ENCODE measurements at places on chromosomes 1 and 21. TPM values are rescaled to one million over a fixed set of nuclear protein-coding genes. Genes with fewer than 3 reads are reported as not detected.

GRCh38 chr1:245444147-245444828 lies 289.5 kb downstream of the KIF26B start:
- no peak for DNase-seq

The CFHR3 gene
- not detected for total RNA-seq

- no peak for DNase-seq
Observed at GRCh38 chr21:39095681-39096080, 87.6 kb downstream of the PSMG1 start.

The ANKRD65 gene
- 2.6 TPM for total RNA-seq

DNA sequence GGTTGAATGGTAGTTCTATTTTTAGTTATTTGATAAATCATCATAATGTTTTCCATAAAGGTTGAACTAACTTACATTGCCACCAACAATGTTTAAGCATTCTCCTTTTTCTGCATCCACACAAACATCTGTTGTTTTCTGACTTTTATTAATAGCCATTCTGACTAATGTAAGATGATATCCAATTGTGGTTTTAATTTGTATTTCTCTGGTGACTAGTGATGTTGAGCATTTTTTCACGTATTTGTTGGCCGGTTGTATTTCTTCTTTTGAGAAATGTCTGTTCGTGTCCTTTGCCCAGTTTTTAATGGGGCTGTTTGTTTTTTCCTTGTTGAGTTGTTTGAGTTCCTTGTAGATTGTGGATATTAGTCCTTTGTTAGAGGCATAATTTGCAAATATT lies 24.6 kb upstream of the SLC35F3 start:
- DNase-seq: no peak

GRCh38 chr1:183051546-183051945 lies 28.3 kb downstream of the LAMC1 start:
- no peak for DNase-seq

The FAM72B gene
- total RNA-seq: 1.9 TPM

The ASCL5 gene
- total RNA-seq: not detected

DNA sequence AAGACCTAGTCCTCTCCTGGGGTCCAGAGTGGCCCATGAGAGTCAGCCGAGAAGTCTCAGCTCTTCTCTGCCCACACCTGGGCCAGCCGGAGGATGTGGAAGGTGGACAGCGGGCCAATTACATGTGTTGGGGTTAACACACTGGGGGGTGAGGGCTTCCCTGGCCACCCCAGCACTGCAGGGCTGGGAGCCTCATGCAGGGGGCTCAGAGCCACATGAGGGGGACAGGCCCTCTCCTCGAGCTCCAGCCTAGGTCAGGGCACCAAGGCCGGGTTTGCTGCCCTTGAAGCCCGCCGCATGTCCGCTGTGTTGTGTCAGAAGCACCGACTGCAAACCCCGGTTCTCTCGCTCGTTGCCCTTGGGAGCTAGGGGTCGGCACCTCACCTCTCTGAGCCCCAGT lies 30.5 kb downstream of the LHX4 start:
- DNase-seq: no peak

The SPATA45 gene
- not detected for total RNA-seq

The HCN3 gene
- 6.5 TPM for total RNA-seq

The AIRE gene
- total RNA-seq: not detected

DNA sequence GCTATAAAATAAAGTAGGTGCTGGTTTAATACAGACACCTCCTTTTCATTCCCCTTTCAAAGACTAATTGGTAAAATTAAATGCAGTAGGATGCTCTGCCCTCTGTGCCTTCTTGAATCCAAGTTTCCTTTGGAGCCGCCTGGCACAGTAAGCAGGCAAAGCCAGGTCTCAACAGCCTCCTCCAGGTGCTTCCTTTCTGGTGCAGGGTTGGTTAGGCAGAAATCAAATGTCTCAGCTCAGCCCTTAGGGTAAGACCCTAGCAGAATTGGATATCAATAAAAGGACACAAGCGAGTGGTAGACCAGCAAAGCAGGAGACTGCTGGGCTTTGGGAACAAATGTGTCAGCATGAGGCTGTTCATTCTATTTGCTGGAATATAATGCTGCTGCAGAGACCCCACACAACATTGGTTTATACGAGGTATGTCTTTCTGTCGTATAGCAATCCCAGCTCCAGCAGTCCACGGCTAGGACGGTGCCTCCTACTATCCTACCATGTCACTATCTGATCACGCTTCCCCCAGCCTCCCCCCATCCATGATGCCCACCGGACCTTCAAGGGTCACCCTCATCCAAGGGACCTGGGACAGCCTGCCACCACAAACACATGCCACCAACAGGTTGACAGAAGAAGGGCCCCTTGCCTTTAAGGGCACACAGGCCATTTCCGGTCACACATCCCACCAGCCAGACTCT lies 58.4 kb downstream of the CAPN2 start:
- DNase-seq: no peak

DNA sequence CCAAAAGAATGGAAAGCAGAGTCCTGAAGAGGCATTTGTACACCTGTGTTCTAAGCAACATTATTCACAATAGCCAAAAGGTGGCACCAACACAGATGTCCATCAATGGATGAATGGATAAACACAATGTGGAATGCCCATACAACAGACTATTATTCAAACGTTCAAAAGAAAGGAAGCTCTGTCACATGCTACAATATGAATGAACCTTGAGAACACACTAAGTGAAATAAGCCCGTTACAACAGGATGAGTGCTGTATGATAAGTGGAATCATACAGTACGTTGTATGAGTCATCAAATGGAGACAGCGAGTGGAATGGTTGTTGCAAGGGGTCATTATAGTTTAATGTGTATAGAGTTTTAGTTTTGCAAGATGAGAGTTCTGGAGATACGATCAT lies 80.1 kb downstream of the SH3BGR start:
- DNase-seq: no peak

DNA sequence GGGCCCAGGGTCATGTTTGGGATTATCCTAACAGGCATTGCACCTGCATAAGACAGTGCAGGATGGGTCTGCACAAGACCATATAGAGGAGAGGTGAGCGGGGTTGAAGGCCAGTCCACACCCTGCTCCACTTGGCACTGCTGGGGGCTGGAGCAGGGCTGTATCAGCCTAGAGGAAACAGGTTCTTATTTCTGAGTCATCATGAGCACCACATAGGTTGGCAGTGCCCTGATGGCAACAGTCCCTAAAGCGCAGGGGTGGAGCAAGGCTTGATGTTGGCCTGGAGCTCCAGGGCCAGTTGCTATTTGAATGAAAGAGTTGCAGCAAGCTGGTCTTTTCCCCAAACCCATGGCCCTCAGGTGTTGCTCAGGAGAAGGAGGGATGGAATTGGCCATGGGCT lies 29.8 kb upstream of the BMP8B start:
- DNase-seq: no peak

DNA sequence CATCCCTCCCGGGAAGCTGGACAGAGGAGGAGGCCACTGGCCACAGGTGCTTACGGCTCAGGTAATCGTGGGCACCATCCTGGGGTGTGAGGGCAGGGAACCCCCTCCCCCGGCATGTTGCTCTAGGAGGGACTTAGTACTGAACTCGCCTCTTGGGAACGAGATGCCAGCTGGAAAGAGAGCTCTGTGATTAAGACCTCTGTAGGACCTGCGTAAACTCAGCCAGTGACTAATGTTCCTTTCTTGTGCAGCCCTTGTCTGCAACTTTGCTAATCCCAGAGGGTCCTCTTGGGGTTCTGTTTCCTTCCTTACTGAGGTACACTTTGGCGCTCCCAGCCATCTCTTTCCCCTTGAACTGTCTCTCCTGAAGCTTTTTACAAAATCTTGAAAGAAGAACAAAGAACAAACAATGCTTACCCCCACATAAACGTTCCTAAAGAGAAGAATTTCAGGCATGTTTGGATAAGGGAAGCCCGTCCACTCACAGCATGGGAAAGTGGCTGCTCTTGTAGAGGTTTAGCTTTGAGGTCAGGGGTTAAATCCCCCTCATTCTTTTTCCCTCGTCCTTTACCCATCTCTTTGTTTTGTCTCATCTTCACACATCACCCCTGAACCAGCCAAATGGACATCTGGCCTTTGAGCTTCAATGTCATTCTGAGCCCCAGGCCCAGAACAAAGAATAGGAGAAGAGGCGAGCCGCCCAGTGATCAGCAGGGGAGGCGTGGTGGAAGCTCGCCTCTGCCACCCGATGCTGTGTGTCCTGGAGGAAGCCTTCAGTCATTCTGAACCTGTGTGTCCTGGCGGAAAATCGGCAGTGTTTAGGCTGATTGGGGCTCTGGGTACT lies 37.4 kb downstream of the CITED4 start:
- DNase-seq: no peak

All from adrenal gland (tissue), 19 donors.